Effector memory CD8-positive, alpha-beta T cell (primary cell): ENCODE measurements at places on chromosomes 3 and 15.

GRCh38 chr15:67178569-67179210 is 75.8 kb downstream of the AAGAB start:
- H3K36me3 ChIP-seq: peaks cover 39% of the 10 kb centered on the region
- H3K27ac ChIP-seq: peak overlapping the region; percentile 89
- H3K27me3 ChIP-seq: no peaks in the 10 kb centered on the region
- DNase-seq: no peak

GRCh38 chr3:177563792-177564191 is 366.5 kb upstream of the TBL1XR1 start:
- H3K27ac ChIP-seq: no peak overlapping the region
- no peak for DNase-seq
- peaks cover 2% of the 10 kb centered on the region for H3K36me3 ChIP-seq
- no peak overlapping the region for H3K4me3 ChIP-seq
- H3K27me3 ChIP-seq: no peaks in the 10 kb centered on the region

GRCh38 chr15:38555686-38556334 is 8.8 kb downstream of the RASGRP1 start:
- H3K4me3 ChIP-seq: peak overlapping the region; percentile 96
- peaks cover 73% of the 10 kb centered on the region for H3K36me3 ChIP-seq
- no peak for DNase-seq

- no peaks in the 10 kb centered on the region for H3K27me3 ChIP-seq
- H3K4me3 ChIP-seq: no peak overlapping the region
- no peak for DNase-seq
- no peak overlapping the region for H3K27ac ChIP-seq
Observed at GRCh38 chr3:2211568-2211967, 112.9 kb downstream of the CNTN4 start.

DNA sequence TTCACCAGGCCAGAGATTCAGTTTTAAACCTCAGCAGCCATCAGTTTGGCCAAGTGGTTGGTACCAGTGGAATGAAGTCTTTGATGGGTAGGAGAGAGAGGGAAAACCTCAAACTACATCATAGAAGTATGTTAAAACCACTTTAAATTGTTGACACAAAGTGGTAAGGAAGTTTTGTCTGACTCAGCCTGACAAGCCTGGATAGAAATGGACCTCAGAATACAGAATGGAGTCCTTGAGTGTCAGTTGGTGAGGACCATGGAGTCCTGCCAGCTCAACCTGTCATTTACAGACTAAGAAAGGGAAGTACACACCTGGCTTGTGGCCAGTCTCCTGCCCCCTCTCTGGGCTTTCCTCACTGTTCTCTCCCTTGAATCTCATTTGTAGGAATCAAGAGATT is 12.1 kb downstream of the EAF1 start:
- peak overlapping the region; percentile 35 for H3K27ac ChIP-seq
- DNase-seq: no peak

- no peaks in the 10 kb centered on the region for H3K4me1 ChIP-seq
- H3K4me3 ChIP-seq: no peak overlapping the region
- DNase-seq: peak; percentile 5
- H3K27me3 ChIP-seq: peaks cover 28% of the 10 kb centered on the region
Observed at GRCh38 chr3:137105277-137105977, 147.6 kb downstream of the IL20RB start.

GRCh38 chr3:65928110-65928509 is 110.6 kb downstream of the MAGI1 start:
- H3K27me3 ChIP-seq: no peaks in the 10 kb centered on the region
- no peak overlapping the region for H3K27ac ChIP-seq
- no peaks in the 10 kb centered on the region for H3K36me3 ChIP-seq

- no peak for DNase-seq
- no peak overlapping the region for H3K27ac ChIP-seq
- H3K4me1 ChIP-seq: peaks cover 18% of the 10 kb centered on the region
- H3K4me3 ChIP-seq: no peak overlapping the region
- peaks cover 1% of the 10 kb centered on the region for H3K36me3 ChIP-seq
- H3K27me3 ChIP-seq: no peaks in the 10 kb centered on the region
Observed at GRCh38 chr3:48001991-48002390, 14.2 kb downstream of the MAP4 start.

DNA sequence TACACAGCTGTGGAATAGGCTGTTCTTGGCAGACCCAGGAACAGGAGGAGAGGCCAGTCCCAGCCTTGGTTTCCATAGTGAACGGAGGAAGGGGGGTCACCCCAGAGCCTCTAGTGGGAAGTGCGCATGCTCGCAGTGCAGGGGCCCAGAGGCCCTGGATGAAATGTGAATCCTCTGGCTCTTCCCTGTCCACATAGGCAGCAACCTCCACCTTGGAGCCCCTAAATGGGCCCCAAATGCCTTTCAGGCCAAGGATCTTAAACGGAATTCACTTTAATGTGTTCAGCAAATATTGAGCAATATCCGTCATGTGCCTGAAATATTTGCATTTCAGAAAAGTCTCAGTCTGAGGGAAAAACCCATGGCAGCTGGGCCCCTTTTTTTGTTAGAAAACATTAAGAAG is 3.3 kb upstream of the NDN start:
- no peaks in the 10 kb centered on the region for H3K4me1 ChIP-seq
- no peak overlapping the region for H3K27ac ChIP-seq
- no peak overlapping the region for H3K4me3 ChIP-seq
- no peak for DNase-seq
- no peaks in the 10 kb centered on the region for H3K27me3 ChIP-seq

DNA sequence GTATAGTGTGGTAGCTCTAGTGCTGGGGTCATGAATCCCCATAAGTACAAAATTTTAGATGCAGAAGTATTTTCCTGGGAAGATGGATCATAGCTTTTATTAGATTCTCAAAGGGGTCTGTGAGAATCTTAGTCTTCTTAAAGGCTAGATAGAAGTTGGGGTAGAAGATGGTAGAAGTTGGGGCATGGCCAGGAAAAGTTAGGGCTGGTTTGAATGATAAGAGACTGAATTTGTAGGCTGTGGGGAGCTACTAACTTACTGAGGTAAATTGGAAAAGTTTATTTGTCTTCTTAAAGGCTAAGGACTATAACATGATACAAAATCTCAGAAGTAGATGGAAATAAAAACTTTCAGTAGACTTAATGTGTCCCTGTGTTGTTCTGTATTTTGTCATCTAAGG is 1.6 kb upstream of the UBE2Q2 start:
- H3K4me3 ChIP-seq: peak overlapping the region; percentile 91
- no peaks in the 10 kb centered on the region for H3K27me3 ChIP-seq
- peaks cover 29% of the 10 kb centered on the region for H3K4me1 ChIP-seq
- H3K36me3 ChIP-seq: peaks cover 9% of the 10 kb centered on the region

GRCh38 chr3:111229301-111229700 is 157.7 kb downstream of the NECTIN3 start:
- no peaks in the 10 kb centered on the region for H3K27me3 ChIP-seq
- H3K36me3 ChIP-seq: no peaks in the 10 kb centered on the region
- DNase-seq: no peak
- no peak overlapping the region for H3K4me3 ChIP-seq
- H3K4me1 ChIP-seq: no peaks in the 10 kb centered on the region

- H3K36me3 ChIP-seq: peaks cover 46% of the 10 kb centered on the region
- H3K27ac ChIP-seq: peak overlapping the region; percentile 78
- DNase-seq: no peak
- no peak overlapping the region for H3K4me3 ChIP-seq
- no peaks in the 10 kb centered on the region for H3K27me3 ChIP-seq
Observed at GRCh38 chr3:186991470-186991869, 61.1 kb downstream of the ST6GAL1 start.

- no peaks in the 10 kb centered on the region for H3K4me1 ChIP-seq
- peak overlapping the region; percentile 35 for H3K27ac ChIP-seq
- no peaks in the 10 kb centered on the region for H3K27me3 ChIP-seq
- no peak overlapping the region for H3K4me3 ChIP-seq
Observed at GRCh38 chr3:129690963-129691362, 84.5 kb upstream of the PLXND1 start.

GRCh38 chr15:90062023-90062442 is 40.2 kb downstream of the IDH2 start:
- H3K27ac ChIP-seq: peak overlapping the region; percentile 87
- no peaks in the 10 kb centered on the region for H3K36me3 ChIP-seq
- H3K27me3 ChIP-seq: no peaks in the 10 kb centered on the region
- DNase-seq: no peak

GRCh38 chr3:77247061-77247460 is 207.2 kb downstream of the ROBO2 start:
- no peak overlapping the region for H3K4me3 ChIP-seq
- H3K4me1 ChIP-seq: no peaks in the 10 kb centered on the region

DNA sequence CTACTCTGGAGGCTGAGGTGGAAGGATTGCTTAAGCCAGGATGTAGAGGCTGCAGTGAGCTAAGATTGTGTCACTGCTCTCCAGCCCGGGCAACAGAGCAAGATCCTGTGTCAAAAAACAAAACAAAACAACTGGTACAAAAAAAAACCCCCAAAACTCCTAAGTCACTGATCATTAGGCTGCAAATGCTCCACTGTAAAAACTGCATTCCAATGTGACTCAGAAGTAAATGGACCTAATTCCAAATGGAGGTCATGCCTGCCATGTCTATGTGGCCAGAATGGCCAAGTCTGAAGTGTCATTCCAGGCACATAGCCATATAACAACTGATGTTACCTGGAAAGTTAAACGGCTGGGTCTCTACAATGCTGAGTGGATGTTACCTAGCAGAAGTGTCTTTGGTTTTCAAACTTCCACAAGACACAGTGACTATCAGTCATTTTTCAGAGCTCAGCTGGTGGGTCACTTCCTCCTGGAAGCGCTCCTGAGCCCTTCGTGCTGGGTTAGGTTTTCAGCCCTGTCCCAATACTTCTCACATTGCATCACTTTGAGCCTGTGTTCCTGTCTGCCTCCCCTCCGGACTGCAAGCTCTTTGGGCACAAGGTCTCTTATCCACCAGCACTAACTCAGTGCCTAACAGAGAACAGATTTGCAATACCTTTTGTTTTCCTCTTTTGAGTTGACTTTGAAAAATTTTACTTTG is 10.6 kb downstream of the FSTL1 start:
- H3K27ac ChIP-seq: no peak overlapping the region
- H3K27me3 ChIP-seq: peaks cover 21% of the 10 kb centered on the region
- no peak overlapping the region for H3K4me3 ChIP-seq
- H3K36me3 ChIP-seq: no peaks in the 10 kb centered on the region
- no peaks in the 10 kb centered on the region for H3K4me1 ChIP-seq

GRCh38 chr3:196652961-196653795 is 13.7 kb downstream of the NRROS start:
- no peak for DNase-seq
- no peaks in the 10 kb centered on the region for H3K27me3 ChIP-seq
- H3K36me3 ChIP-seq: peaks cover 45% of the 10 kb centered on the region

DNA sequence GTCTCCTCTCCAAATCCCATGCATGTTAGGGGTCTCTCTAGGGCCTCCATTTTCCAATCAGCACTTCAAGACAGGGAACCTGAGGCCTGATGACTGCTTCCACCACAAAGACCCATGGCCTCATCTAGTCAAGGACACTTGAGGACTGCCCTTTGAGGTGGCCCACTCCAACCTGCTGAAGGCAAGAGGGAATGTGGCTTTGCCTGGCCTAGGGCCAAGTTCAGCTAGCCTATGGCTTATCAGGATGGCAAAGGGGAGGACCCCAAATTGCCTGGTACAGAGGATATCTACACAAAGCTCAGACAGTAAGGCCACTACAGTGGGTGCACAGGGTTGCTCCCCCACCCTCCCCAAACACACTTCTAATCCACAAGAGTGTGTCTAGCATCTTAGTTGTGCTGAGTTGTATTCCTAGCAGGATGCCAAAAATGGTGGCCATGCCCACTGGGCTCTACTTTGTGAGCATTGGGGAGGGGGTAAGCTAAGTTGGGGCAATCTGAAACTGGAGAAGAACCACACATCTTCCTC is 10.0 kb upstream of the GRAMD2A start:
- no peak overlapping the region for H3K27ac ChIP-seq
- H3K27me3 ChIP-seq: no peaks in the 10 kb centered on the region
- H3K36me3 ChIP-seq: peaks cover 80% of the 10 kb centered on the region

- no peak overlapping the region for H3K4me3 ChIP-seq
- H3K27me3 ChIP-seq: no peaks in the 10 kb centered on the region
- DNase-seq: no peak
- peaks cover 4% of the 10 kb centered on the region for H3K36me3 ChIP-seq
Observed at GRCh38 chr3:151174351-151174750, 28.7 kb downstream of the GPR171 start.

GRCh38 chr3:142987707-142988106 is 13.7 kb upstream of the U2SURP start:
- H3K27me3 ChIP-seq: peaks cover 32% of the 10 kb centered on the region
- DNase-seq: no peak

DNA sequence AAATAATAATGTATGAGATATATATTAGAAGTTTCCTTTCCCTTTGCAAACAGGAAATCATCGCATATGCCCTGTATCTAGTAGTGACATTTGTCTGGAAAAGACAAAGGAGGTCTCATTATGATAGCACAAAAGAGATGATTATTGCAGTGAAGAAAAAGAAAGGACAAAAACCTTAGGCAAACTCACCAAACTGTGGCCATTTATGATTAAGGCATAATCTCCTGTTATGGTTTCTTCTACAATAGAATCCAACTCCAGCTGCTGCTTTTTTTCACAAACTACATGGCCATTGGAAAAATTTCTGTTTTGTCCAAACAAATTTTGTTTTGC is 218.2 kb downstream of the ATP8B4 start:
- H3K27ac ChIP-seq: no peak overlapping the region
- no peak overlapping the region for H3K4me3 ChIP-seq
- DNase-seq: no peak
- no peaks in the 10 kb centered on the region for H3K4me1 ChIP-seq
- no peaks in the 10 kb centered on the region for H3K27me3 ChIP-seq

DNA sequence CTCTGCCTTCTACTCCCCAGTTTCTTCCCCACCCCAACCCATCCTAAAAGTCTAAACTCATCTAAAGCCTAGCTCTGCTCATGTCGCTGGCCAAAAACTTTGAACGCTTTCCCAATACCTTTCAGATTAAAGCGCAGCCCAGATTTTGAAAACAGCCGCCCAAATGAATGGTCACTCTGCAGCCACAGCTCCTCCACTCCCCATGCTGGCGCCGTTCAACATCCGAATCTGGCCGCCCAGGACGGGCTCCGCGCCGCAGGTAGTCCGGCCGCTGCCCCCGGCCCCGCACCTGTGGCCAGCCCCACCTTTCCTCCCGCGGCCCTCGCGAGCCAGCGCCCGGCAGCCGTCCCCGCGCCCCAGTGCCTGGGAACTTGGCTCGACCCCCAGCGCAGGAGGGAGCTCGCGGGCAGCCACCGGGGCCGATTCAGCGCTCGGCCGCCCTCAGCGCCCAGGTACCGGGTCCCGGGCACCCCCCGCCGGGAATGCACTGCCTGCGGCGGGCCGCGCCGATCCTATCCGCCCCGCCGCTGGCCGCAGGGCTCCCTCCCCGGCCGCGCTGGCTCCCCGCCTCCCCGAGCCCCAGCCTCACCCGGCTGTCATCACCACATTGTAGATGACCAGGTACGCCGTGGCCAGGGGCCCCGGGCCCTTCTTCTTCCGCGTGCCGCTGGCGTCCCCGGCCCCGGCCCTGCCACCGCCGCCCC is 417 bp downstream of the HACD2 start:
- peaks cover 18% of the 10 kb centered on the region for H3K36me3 ChIP-seq
- no peak overlapping the region for H3K4me3 ChIP-seq
- H3K27me3 ChIP-seq: no peaks in the 10 kb centered on the region

GRCh38 chr3:37712421-37712820 is 149.3 kb upstream of the CTDSPL start:
- H3K27ac ChIP-seq: no peak overlapping the region
- no peak for DNase-seq
- H3K36me3 ChIP-seq: no peaks in the 10 kb centered on the region
- H3K4me1 ChIP-seq: no peaks in the 10 kb centered on the region
- peaks cover 25% of the 10 kb centered on the region for H3K27me3 ChIP-seq
